Stimulated activated CD8-positive, alpha-beta memory T cell treated with anti-CD3 and anti-CD28 coated beads, Interleukin-7, amount 100 ng/mL, for 24 hours (primary cell): ENCODE measurements at places on chromosomes 7 and 10.

- DNase-seq, result no peak
Observed at GRCh38 chr7:151078233-151079040, 2.2 kb downstream of the FASTK start.

DNA sequence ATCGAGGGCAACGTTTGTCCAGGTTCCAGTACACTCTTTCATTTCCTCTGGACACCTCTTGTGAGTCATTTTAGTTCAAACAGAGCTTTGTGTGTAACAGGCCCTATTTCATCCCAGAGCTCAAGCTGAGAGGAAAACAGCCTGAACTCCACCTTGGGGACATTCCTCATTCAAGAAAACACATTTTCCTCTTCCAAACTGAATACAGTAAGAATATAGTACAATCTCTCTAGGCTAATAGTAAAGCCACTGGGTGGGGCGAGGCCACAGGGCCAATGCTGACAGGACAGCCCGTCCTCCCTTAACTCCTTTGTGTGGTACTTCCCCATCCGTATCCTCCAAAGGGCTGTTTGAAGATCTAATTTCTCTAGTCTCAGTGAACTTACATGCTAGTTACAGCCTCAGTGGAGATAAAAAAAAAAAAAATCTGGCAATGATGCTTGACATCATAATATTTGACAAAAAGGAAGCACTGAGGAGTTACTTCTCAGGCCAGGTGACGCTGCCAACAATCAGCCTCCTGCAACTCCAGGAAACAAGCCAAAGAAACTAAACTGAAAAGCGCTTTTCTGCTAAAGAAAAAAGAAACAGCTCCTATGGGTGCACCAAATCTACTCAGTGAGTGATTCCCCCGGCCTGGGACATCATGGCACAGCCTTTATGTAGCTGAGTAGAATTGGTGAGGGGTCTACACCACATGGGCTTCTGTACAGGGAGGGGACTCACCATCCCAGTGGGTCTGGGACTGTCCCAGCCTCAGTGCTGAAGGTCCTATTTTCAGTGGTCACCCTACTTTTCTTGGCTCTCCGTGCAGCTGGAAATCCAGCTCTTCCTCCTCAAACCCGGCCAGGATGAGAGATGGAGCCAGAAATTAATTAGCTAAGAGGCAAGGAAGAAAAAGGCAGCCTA, 238.2 kb upstream of the NEBL start:
- DNase-seq, result no peak

GRCh38 chr7:14483663-14484062, 418.9 kb downstream of the DGKB start:
- DNase-seq, result no peak

DNA sequence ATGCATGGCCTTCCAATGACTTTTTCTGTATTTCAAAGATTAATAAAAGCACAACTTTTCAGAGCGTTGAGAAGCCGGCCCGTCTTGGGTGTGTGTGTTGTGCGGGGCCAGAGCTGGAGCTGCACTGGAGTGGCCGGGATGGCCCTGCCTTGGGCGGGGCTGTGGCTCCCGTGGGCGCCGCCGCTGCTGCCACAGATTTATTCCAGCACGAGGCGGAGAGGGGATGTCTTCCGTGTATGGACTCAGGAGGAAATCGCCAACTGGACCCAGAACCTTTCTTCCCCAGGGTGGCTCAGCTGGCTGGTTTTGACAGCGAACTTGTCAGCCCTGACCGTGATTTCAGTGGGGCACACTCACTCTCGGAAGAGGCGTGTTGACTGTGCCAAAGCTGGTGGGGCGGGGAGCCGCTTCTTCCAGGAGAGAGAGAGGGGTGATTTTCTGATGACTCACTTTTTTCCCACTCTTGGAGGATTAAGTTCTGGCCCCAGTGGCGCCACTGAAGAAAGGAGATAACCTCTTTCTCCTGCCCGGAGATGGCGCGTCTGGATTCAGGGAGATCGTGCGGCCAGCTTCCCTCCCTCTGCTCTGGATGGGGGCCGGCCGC, 72.4 kb downstream of the DNAJB6 start:
- DNase-seq, result no peak
